ENCODE measurements at places on chromosomes 2 and 18.
A peak's percentile ranks its signal among the peaks of the same experiment; 100 is the strongest.

DNA sequence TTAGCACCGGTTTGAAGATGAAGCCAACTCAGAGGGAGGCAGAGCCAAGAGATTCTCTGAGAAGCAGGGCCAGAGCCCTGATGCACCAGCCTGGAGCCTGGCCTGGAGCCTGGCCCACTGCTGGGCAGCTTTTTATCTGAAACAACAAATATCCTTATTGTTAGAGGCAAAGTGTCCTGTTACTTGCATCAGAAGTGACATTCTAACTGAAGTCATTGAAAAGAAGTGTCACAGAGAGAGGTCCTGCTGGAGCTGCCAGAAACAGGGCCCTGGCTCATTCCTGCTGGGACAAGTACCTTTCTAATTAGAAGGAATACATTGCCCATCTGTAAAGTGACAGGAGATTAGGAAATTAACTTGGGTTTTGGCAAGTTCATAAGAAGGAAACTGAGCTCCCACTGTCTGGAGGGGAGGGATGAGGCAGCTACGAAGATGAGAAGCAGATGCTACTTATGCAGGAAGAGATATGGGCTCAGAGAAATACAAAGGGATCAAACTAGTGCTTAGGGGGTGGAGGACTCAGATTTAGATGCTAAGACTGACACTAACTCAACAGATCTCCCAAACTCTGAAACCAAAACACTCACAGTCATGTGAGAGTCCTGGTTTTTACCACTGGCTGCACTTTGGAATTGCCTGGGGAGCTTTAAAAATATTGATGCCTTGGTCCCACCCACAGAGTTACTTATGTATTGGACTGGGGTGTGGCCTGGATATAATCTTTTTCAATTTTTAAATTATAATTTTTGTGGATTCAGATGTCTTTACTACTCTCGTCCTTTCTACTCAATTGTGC, 11.0 kb upstream of the HK2 start:
- DNase-seq: no peak

GRCh38 chr2:71460595-71461303, 7.4 kb downstream of the DYSF start:
- no peak for DNase-seq

DNA sequence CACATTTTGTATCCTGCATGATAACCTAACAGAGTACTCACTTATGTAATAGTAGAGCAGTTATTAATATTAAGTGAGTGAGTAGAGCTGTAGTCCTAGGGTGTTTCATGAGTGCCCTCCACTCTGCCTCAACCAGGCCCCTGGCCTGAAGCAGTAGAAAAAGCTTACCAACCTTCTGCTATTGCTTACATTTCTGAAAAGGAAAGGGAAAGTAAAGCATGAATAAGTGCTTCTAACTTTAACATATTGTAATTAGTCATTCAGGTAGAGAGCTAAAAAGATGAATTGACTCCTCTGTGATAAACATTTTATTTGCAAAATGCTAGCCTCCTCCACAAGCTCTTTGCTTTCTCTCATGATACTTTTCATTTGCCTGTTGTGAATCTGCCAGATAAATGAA, 94.7 kb upstream of the RPE start:
- no peak for DNase-seq

- no peak for DNase-seq
Observed at GRCh38 chr2:187008111-187008510, 159.1 kb upstream of the ZSWIM2 start.

DNA sequence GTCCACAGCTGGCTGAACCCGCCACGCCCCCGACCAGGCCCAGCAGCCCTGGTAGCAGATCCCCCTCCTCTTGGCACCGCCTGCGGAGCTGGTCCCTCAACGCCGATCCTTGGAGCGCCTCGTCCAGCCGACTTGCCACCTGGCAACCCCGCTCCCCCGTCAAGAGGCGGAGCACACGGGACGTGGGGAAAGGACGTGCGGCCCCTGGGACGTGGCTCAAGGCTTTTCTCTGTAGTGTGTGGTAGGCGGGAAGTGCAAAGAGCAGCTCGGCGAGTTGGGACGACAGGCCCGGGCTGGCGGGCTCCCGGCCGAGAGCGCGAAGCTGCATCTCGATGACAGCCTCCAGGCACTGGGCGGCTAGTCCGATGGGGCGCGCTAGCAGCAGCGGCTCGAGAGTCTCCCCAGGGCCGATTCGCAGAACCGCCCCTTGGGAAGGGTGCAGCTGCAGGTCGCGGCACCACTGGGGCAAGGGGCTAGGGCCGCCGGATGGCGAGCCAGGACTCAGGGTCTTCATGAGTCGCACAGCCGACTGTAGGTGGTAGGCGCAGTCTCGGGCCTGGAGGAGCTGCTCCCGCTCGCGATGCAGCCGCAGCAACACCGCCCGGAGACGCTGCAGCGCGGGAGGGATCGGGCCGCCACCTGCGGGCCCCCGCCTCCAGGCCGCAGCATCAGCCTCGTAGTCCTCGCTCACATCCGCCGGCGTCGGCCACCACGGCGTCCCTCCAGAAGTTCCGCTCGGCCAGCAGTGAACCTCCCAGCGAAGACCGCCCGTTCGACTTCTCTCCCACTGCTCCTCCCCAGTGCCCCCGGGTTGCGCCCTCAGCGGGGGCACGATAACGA, 617 bp downstream of the CCDC142 start:
- peak; percentile 62 for DNase-seq

DNA sequence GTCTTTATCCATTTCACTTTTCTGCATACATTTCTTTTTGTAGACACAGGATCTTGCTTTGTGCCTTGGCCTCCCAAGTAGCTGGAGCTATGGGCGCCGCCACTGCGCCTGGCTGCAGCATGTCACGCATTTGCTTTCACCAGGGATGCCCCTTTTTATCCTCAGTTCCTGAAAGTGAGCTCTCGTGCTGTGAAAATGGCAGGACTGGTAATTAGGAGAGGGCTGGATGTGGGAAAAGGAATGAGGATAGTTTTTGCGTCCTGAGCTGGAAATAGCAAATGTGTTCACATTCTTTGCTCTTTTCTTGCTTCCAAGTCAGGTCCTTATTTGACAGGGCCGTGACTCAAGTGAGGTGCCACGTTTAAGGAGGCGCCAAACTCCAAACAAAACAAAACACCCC, 104.6 kb downstream of the LDLRAD4 start:
- no peak for DNase-seq

DNA sequence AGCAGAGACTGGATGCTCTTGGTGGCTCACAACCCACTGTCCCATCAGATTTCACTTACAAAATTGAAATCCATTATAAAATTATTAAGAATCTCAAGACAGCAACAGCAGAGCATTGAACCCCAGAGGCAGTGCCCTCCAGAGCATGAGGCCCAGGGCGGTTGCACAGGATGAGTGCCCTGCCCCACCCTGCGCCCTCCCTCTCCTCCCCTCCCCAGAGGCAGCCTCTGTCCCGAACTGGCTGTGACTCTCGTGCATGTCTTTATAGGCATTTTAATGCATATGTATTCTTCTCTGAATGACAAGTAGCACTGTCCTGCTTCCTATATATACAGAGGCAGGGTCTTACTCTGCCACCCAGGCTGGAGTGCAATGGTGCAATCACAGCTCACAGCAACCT, 10.4 kb downstream of the MFSD2B start:
- DNase-seq: no peak

GRCh38 chr2:163697846-163698637, 37.8 kb downstream of the FIGN start:
- DNase-seq: no peak

- no peak for DNase-seq
Observed at GRCh38 chr2:183610724-183611123, 486.5 kb downstream of the NUP35 start.

DNA sequence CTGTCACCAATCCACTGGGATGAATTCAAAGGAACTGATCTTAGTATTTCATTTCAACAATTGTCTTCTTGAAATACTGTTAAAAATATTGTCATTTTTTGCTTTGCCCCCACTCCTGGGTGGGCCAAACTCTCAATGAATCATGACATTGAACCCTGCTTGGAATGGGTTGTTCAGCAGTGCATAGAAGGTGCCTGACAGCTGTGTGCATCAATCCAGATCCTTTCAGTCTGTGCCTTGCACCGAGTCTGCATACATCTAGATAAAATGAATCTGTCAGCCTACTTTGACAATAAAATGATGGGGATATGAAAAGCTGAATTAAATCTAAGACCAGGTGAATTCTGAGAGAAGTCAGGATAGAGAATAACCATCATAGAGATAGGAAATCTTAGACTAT, 706.6 kb downstream of the CBLN2 start:
- DNase-seq: no peak

GRCh38 chr2:74415762-74416395, 5.5 kb downstream of the C2orf81 start:
- DNase-seq: no peak

- DNase-seq: no peak
Observed at GRCh38 chr2:220433131-220433530, 805.7 kb downstream of the SLC4A3 start.
